NCI-H510A treated with DMSO at 0.1 percent for 48 hours (cell line): ENCODE measurements at places on chromosomes 5 and 9.
A peak's percentile ranks its signal among the peaks of the same experiment; 100 is the strongest.

DNA sequence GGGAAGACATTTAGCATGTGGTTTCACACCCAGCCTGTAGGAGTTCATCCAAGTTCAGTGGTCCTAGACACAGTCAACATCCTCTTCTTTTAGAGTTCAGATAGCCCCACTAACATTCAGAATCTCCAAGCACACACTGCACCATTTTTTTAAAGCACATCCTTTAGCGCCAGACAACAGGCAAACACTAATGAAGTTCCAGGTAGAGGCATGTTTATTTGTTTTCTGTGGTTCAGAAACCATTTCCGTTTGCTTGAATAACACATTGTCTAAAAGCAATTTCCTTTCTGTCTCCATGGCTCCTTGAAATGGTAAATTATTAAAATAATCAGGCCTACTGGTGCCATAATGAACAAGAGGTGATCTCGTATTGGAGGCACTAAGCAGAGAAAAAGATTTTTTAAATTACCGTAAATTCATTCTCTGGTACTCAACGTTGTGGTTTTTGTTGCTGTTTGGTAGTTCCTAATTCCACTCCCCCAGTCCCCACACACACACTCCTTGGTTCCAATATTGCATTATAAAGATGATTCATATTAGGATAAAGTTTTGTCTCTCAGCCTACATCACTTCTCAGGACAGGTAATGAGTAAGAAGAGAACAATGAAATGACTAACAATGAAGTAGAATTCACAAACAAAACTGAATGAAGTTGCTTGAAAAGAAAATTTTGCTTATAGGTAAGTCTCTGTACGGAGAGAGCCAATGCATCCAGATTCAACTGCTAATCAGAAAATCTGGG lies 153.1 kb downstream of the PCSK1 start:
- no peak for DNase-seq

- DNase-seq, result peak; percentile 47
Observed at GRCh38 chr9:133059623-133060022, 2.2 kb upstream of the CEL start.

DNA sequence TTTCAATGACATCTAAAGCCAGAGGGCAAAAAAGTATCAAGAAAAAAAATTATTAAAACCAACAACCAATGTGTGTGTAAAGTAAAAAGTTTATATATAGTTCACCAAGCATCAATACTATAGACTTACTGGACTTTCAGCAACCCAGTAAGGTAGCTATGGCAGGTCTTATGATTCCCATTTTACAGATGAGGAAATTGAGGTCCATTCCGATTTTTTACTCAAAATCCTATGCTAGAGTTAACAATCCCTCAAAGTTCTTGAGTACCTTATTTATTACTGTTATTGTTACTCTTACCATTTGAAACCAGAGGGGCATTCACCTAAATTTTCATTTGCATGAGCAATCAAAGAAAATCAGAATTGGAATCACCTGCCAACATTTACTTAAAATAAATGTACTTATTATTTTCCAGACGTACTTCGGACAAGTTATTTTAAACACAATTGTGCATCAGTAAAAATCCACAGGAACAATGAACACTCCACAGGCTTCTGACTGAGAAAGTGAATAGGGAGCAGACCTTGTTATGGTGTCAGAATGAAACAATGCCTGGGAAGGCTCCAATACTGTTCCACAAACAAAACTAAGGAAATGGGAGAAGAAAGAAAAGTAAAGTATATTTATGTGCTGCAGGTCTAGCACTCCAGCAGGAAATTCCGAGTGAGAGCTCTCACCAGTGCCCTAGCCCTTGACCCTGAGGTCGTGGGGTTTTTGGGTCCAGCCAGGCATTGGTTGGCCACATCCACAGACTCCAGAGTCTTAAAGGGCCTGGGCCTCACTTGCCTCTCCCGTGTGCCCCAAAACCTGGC lies 229.9 kb downstream of the PIK3R1 start:
- DNase-seq, result no peak

DNA sequence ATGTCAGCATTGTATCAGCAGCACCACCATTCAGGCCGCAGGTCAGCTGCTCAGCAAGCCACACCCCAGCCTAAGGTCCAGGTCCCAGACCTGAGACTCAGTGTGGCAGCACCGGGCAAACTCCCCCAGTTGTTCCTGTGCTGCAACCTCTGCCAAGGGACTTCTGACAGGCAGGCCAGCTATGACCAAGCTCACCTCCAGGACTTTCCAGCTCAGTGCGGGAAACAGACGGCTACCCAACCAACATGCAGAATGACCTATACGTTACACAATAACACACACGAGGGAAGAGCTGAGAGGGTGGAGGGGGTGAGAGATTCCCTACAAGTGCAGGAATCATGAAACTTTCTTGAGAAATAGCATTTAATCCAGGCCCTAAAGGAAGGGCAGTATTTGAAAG lies 143.7 kb downstream of the FSTL4 start:
- no peak for DNase-seq

- DNase-seq, result peak; percentile 97
Observed at GRCh38 chr5:6342689-6343315, 35.5 kb downstream of the MED10 start.

DNA sequence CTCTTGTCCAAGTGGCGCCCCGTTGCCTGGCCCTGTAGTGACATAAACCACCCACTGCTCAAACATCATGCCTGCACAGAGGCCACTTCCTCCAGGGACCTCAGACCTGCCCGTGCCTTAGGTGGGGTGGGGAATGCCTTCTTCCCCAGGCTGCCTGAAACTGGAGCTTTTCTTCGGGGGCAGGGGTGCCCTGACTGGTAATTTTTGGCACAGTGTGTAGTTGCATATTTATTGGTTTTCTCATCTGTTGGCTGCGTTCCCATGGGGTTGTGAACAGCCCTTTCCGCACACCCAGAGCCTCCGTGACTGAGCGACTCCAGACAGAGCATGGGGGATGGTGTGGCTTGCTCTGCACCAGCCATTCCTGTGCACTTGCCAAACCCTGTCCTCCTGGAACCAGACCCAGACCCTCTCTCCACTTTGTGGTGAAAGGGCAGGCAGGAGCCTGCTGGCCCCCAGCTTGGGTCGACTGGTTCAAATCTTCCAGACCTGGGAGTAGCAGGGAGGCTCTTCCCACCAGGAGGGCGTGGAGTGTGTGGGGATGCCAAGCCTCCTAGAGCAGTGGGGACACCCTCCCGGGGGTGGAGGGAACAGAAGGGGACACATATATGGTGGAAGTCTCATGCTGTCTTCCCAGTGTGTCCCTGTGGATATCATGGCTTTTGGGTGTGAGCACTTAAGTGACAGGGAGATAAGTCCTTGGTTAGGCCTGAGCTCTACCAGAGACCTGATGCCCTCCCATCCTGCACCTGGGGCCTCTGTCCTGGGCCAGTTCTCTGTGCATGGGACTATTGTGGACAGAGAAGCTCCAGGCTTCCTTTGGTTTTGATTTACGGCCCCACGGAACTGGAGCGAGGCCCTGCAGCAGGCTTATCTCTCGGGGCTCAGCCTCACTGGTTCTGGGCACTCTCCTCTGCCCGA lies 39.6 kb downstream of the WNK2 start:
- DNase-seq, result no peak

DNA sequence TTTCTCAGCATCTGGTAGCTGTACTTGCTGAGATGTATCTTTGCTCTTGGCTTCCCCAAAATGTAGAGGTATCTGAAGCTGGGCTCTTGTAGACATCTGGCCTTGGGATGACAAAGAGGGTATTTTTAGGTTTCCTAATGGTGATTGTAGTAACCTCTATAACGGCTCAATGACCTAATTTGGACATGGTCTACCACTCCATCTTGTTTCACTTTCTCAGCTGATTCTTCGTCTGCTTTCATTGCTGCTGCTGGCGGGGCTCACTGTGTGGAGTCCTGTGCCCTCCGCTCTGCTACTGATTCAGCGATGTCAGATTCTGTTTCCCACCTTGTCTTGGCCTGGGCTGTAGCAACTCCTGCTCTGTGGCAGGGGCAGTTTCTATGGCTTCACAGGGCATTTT lies 12.7 kb upstream of the MARCHF11 start:
- no peak for DNase-seq

DNA sequence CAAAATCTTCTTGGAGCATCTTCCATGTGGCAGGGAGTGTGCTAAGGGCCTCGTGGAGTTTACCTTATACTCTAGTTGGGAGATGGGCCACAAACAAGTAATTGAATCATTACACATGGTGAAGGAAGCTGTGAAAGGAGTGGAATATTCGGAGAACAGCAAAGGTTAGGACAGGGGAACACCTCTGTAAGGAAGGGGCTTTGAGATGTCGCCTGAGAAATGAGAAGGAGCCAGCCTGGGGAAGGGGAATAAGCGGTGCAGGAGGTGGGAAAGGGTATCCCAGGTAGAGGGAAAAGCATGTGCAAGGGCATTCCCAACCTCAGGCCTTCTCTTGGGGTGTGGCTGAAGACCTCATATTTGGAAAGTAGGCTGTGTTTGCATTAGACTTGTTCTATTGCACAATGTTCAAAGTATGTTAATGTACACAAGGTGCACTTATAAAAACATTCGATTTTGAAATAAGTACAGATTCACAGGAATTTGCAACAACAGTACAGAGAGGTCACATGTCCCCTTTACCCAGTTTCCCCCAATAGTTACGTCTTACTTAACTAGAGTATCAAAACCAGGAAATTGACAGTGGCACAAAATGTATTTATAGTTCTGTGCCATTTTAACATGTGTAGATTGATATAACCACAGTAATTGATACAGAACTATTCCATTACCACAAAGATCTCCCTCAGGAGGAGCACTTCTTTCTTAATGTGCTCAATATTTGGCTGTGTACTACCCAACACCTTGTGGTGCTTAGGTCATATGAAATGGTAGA lies 2.4 kb upstream of the STOM start:
- DNase-seq, result no peak

GRCh38 chr5:7047511-7048261 lies 334.5 kb downstream of the TENT4A start:
- peak; percentile 87 for DNase-seq

DNA sequence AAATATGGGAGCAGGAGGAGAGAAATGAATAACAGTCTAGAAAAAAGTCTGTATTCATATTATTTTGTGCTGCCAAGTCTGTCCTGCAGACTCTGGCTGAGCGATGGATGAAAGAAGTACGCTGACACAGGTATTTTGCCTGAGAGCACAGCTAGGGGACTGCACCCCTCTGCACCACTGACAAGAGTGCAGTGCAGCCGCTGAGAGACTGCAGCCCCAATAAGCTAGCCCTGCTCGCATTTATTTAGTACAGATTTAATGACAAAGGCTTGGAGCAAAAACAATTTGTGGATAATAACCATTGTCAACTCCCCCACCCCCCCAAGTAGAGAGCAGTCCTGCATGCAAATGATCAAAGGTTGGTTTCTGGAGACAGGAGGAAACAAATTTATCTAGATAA lies 13.3 kb upstream of the MRPS30 start:
- DNase-seq, result no peak

DNA sequence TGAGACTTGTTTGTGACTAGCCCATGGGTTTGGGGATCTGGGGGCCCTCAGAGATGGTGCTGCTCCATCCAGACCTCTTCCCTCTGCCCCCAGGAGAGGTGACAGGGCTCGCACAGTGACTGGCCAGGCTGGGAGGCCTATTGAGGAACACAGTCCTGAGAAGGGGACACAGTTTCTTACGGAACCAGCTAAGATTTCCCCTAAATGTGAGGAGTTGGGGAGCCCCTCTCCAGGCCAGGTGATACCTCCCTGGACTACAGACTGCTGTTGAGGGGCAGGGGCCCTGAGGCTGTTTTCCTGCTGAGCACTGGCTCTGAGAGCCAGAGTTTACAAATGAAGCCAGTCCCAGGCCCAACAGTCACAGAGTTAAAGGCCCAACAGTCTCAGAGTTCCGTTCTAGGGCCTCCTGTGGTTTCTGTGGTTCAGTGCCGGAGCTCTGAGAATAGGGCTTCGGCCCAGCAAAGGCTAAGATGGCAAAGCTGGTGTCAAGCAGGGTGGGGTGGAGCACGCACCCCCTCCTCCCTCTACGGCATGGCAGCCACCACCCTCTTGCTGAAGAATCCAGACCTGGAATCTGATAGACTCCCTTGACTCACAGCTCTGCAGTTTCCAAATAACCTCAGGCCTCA lies 1.1 kb upstream of the SEMA4D start:
- DNase-seq, result no peak

GRCh38 chr5:74240783-74241750 lies 399.5 kb downstream of the ENC1 start:
- DNase-seq, result no peak

GRCh38 chr9:35646533-35647265 lies 4.0 kb downstream of the SIT1 start:
- peak; percentile 76 for DNase-seq

- DNase-seq, result no peak
Observed at GRCh38 chr5:172199446-172199845, 5.5 kb downstream of the EFCAB9 start.

- no peak for DNase-seq
Observed at GRCh38 chr5:82319651-82320376, 41.7 kb upstream of the RPS23 start.

DNA sequence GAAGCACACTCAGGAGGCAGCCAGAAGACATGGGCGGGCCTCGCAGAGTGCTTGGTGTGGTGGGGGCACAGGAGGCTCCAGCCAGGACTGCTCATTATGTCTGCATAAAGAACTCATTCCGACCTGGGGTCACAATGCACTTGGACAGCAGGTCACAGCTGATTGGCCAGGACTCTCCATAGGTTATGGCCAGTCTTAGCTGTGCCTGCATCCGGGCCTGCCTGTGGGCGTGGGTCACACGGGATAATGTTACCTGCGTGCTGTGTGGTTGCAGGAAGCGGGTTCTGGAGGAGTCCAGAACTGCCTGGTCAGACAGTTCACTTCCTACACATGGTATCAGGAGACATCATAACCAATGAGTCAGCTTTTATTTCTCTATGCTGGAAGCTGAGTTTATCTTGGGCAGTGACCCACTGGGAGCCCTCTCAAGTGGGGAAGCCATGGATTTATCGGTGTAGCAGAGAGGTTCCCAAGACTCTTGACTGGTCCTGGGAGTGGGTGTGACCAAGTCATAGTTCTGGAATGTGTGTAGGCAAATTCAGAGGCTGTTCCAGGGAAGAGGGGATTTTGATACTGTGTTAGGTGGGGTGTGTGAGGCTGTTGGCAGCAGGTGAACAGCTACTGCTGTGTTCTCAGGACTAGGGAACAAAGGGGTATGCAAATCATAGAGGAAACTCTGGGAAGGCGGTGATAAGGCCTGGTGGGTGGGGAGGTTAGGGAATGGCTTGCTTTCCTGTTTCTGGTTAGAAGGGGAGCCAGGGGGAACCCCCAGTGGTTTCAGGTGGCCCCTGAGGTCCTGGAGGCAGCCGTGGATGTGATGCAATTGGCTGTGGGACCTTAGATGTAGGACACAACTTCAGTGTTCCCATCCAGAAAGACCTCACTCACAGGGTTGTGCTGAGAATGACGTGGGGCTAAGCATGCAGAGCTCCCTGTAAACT lies 51.3 kb downstream of the ARHGEF37 start:
- peak; percentile 19 for DNase-seq

DNA sequence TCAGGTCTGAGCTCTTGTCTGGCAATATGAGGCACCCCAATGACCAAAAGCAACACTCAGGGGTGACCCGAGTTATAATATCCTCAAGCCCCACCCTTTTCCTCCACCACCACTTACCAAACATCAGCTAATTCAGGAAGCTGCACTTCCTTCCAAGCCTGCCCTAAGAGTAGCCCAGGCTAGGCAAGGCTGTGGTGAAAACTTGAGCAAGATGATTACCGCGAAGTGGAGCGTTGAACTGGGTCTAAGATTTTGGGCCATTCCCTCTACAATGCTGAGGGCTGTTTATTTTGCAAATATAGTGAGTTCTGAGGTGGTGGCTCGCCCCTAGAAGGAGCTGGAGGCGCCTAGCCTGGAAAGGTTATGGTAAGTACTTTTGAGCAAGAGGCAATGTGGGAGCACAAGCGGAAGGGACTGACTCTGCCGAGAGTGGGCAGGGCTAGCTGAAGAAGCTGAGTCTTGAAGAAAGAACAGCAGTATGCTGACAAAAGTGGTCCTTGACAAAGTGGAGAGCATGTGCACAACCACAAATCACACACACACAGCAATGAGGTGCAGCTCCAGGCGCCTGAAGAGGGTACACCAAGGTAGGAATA lies at the start of gene HK3:
TSS of gene HK3 (minus strand) at position 51 of the 596 bp plus-strand sequence. CDS start 3,187 bp downstream, outside the sequence.
- DNase-seq, result no peak
